Esophagus mucosa (tissue), 1 donor: ENCODE measurements at places on chromosomes 3 and 15. TPM values are rescaled to one million over a fixed set of nuclear protein-coding genes. Genes with fewer than 3 reads are reported as not detected.

The OCA2 gene
- 1.6 TPM for total RNA-seq

The FEZF2 gene
- total RNA-seq, result not detected

GRCh38 chr3:98809557-98809956 lies 46.4 kb downstream of the ST3GAL6 start:
- no peak for ATAC-seq

The DNASE1L3 gene
- 2.7 TPM for total RNA-seq

The DAZL gene
- total RNA-seq, result not detected

The BNC1 gene
- 39.6 TPM for total RNA-seq

The ACP3 gene
- 57.5 TPM for total RNA-seq

DNA sequence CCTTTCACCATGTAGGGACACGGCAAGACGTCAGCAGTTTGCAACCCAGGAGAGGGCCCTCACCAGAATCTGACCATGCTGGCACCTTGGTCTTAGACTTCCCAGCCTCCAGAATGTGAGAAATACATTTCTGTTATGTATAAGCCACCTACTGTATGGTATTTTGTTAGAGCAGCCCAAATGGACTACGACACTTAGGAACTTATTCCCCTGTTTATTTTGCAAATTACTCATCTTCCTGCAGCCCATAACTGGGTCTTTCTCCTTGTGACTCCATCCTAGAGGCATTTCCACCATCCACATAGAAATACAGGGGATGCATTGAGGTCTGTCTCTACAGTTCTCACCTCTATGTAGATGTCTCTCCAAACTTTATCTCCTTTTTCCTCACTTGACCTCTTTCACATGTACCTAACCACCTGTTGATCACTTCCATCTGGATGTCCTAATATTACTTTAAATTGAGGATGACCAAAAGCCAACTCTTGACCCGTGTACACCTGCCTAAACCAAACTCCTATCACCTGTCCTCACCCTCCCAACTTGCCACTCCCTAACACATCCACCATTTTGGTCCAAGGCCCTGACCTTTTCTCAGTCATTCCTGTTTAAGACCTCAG lies 406.0 kb upstream of the WNT5A start:
- no peak for ATAC-seq

DNA sequence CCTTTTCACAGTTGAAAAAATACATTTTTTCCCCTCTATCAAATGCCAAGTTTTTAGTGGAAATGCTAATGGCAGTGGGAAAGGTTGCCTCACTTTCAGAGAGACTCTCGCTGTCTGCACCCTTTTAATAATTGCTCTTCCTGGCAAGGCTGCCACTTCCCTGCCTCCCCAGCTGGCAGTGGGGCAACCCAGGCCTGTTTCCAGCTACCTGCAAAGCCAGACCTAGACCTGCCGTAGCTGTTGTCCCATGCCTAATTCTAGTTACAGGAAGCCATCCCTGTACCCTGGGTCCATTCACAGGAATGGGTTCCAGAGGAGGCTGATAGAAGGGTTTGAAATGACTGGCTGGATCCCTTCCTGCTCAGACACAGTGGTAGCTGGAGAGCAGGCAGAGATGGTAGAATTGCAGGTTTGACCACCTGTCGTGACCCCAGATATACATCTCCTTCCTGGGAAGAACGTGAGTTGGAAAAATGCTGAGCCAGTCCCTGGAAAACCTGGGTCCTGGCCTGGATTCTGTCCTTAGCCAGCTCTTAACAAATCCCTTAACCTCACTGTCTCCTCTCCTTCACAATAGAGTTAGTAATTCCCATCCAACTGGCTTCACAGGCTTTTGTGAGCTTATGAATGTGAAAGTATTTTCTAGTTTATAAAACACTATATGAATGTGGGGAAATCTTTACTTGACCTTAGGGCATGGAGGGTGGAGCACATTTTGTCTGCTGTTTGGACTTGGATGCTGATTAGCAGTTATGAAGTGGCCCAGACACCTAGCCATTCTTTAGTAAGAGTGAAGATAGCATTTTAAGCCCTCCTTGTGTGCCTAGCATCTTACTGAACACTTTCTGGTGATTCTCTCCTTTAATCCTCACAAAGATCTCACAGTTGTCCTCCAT lies 12.9 kb upstream of the ALPK3 start:
- ATAC-seq, result peak; percentile 83

DNA sequence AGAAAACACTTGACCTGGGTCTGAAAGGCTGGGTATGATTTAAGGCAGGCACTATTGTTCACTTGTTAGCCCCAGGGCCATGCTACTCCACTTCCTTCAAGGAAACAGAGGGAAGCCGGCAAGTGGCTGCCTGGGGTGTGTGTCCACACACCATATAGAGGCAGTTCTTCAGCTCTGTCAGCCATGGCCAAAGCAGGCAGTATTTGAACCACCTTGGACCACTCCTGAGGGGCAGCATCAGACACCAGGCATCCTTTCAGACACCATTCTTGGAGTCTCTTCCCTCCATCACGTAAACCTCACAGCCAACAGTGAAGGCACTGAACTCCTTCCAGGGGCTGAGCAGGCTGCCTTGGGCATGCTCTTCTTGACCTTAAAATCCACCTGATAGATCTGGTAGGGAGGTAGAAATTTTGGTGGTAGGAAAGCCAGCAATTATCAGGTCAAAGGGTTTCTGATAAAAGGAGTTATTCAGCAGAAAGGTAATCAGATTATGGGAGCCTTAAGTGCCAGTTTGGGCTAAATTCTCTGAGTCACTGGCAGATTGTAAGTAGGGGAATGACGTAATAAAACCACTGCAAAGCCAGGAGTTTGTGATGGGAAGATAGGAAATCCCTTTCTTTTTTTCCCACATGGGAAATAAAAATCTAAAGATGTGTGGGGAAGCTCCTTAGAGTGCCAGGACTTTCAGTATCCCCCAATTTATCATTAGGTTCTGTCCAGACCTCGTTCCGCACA lies 20.2 kb downstream of the TGFBR2 start:
- ATAC-seq, result peak; percentile 66

- no peak for ATAC-seq
Measured at GRCh38 chr15:56490461-56490860, 25.5 kb upstream of the MNS1 start.

DNA sequence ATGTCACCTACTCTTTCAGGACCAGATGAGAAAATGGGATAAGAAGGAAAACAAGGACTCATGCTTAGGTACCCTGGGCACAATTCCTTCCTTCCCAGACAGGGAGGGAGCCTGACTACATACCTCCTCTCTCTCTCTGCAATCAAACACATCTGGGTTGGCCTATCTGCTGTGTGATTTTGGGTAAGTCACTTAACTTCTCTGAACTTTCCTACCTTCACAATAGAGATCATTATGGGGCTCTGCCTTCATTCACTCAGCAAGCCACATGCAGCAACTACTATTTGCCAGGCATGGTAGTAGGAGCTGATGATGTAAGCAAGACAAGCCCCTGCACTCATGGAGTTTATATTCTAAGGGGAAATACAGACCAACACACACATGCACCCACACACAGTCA lies 251.2 kb downstream of the SHQ1 start:
- ATAC-seq, result no peak
